GM12892 (cell line): ENCODE measurements at places on chromosomes 16 and 17.

- DNase-seq = no peak
These were observed 81.8 kb upstream of the RCVRN start for GRCh38 chr17:9986754-9987382.

DNA sequence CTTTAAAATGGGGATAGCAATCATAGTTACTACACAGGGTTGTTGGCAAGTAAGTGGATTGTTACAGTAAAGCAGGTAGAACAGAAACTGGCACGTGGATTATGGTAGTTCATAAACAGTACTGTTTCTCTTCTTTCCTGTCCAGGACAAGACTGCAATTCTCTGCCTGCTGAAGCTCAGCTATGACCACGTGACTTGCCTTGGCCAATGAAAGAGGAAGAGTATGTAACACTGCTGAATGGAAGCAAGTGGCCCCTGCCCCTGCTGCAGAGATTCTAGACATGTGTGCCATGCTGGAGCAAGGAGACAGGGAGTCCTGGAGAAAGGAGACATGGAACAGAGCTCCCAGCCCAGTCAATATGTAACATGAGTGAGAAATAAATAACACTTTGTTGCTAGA is 66.6 kb upstream of the TOX3 start:
- DNase-seq = no peak

DNA sequence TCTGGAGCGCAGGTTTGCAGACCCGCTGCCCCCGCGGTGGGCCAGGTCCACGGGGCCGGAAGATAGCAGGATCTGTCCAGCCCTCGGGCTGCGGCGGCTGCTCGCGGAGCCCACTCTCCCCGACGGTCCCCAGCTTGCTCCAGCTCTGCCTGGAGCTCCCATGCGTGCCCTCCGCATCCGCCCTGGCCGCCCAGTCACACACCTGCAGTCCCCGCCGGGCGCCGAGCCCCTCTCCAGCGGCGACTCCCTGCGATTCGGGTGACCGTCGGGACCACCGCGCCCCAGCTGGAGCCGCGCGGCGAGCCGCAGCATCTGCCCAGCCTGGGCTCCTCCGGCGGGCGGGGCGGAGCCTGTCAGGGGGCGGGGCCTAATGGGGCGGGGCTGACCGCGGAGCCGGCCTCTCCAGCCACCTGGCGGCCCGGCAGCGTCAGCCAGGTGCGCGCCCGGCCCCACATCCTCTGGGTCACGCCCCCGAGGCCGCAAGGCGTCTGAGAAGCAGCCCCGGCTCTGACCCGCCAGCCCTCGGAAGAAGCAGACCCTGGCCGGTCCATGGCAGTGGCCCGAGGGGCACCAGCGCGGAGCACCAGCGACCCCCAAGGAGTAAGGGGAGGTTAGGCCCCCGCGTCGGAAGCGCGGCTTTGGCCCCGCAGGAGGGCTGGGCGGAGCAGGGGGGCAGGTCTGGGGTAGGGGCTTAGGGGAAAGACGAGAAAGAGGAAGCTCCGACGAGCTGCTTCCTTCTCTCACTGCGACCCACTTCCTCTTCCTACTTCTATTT is at the start of gene PIK3R5:
Gene PIK3R5 (minus strand): TSS at position 314 of the 775 bp plus-strand sequence. CDS start 54,213 bp downstream, outside the sequence.
- peak; percentile 93 for DNase-seq

DNA sequence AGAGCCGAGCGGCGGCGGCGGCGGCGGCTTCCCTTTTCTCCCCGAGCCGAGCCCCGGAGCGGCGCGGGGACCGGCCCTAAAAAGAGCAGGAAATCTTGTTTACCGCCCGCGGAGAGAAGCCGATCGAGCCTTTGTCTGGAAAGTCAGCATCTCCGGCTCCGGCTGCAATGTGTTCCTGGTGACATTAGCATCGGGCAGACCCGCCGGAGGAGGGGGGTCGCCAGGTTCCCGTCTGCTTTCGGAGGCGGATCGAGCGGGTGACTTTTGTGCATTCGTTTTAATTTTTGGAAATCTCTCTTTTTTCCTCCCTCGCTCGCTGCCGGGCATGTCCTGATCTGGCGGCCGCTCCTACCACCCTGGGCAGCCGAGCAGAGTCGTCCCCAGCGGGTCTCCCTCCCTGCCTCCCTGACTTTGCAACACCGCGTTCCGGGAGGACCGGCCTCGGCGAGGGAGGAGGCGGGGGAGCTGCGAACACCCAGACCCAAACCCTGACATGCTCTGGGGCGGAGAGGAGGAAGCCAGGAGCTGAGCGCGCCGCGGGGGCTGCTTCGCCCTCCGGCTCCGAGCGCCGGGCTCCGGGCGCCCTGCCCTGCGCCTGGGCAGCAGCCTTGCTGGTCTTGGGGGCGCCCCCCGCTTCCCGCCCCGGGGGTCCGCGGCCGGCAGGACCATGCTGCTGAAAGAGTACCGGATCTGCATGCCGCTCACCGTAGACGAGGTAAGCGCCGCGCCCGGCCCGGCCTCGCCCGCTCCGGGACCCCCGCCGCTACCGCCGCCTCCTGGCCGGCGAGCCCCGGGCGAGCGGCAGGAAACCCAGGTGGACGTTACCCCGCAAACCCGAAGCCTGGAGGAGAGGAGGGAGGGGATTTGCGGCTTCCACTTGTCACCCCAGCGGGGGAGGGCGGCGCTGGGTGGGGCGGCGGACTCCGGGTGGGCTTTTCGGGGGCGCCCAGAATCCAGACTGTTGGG is 690 bp downstream of the PITPNC1 start:
- DNase-seq = peak; percentile 50
